Naive thymus-derived CD4-positive, alpha-beta T cell (primary cell): ENCODE measurements at places on chromosomes 5 and 9. TPM values are rescaled to one million over a fixed set of nuclear protein-coding genes. Genes with fewer than 3 reads are reported as not detected.

Gene C9orf72
- total RNA-seq = 65.8 TPM

Gene PCDHB7
- not detected for total RNA-seq

Gene EIF4E1B
- total RNA-seq = not detected

Gene DBH
- 0.08 TPM for total RNA-seq

Gene ZFP2
- total RNA-seq = 0.17 and 0.33 TPM in 2 replicates

Gene GRAMD2B
- total RNA-seq = 7.1 TPM

Gene LHX3
- total RNA-seq = not detected in 2 replicates

Gene RASEF
- not detected for total RNA-seq

Gene PCDHB8
- not detected for total RNA-seq

Gene ABO
- 3.3 and 4.5 TPM in 2 replicates for total RNA-seq

Gene ABLIM3
- 0.08 TPM for total RNA-seq

Gene WHRN
- 18.0 TPM for total RNA-seq

Gene SLC24A2
- not detected for total RNA-seq

Gene MAML1
- total RNA-seq = 26.4 TPM

Gene DNAI1
- not detected for total RNA-seq

Gene TGFBI
- total RNA-seq = 167 TPM

Gene IL5
- 1.2 and 1.6 TPM in 2 replicates for total RNA-seq

Gene BTNL9
- not detected for total RNA-seq

Gene GABRA6
- total RNA-seq = not detected

Gene LCN2
- total RNA-seq = not detected

Gene GBGT1
- total RNA-seq = 14.8 TPM

Gene IFNB1
- total RNA-seq = not detected

Gene TEX10
- 11.0 TPM for total RNA-seq

Gene SPINK6
- not detected for total RNA-seq

Gene CAMSAP1
- total RNA-seq = 21.2 and 21.5 TPM in 2 replicates

Gene ADAMTS2
- not detected for total RNA-seq

Gene ZDHHC11B
- not detected in 2 replicates for total RNA-seq

Gene ITGA2
- 8.9 and 9.0 TPM in 2 replicates for total RNA-seq
